Skeletal muscle cell (primary cell): ENCODE measurements at places on chromosomes 2 and 18.
A peak's percentile ranks its signal among the peaks of the same experiment; 100 is the strongest.

DNA sequence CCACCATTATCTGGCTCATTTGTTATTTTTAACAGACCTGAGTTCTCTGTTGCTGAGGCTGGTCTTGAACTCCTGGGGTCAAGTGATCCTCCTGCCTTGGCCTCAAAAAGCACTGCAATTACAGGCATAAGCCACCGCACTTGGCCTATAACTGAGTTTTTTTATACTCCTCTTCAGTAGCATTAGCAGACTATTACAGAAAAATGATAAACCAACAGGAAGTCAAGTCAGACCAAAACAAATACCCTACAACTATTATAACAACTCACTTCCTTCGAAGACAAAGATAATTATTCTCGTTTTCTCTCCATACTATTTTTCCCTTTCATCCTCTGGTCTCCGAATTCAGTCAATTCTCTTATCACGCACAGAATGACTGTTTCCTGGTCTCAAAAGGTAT is 78.2 kb downstream of the MEMO1 start:
- DNase-seq, result no peak

GRCh38 chr2:101710471-101711318 is 13.2 kb downstream of the MAP4K4 start:
- no peak for DNase-seq

- no peak for DNase-seq
These were observed 634.5 kb downstream of the ZEB2 start for GRCh38 chr2:143885461-143885860.

DNA sequence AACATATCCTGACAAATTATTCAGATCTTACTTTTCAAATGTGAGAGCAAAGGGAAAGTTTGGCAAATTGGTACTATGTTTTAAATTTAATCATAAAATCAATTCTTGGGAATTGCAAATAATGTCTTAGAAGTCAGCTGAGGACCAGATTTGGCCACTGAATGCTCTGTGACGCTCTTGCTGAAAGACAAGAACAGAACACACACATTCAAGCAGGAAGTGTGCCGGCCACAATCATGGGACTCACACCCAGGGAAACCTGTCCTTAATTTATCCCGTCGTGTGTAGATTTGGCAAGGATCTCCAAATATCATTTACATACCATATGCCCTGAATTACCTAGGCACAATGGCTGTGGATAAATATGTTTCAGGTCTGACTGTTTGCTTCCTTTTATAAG is 253.1 kb downstream of the TCF4 start:
- no peak for DNase-seq

GRCh38 chr2:186105016-186105724 is 366.6 kb downstream of the FSIP2 start:
- no peak for DNase-seq

- no peak for DNase-seq
These were observed 644.4 kb downstream of the ZEB2 start for GRCh38 chr2:143875295-143876233.

DNA sequence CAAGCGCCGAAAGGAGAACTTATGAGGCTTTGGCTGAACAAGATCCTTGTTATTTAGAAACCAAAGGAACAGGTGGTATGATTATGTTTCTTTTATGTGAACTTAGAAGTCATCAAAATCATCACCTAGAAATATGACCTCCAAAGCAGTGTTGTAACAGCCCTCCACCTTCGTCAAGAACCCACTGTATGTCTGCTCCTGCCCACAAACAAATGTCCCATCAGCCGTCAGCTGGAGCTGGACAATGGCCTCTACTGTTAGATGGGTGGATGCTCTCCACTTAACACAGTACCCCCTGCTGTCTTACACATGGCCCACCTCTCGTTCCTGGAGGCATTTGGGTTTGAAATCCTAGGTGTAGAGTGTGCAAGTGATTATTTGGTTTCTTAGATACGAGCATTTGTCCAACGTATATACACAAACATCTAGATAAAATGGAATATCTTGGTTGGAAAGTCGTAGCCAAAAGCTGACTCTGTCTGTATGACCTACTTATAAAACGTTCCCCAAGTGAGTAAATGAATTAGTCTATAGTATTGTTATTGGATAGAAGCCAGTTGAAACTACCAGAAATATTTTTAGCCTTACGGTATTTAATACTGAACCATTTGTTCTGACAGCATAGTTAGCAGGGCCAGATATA is 113.0 kb downstream of the CRIM1 start:
- DNase-seq, result peak; percentile 76

GRCh38 chr2:149827585-149828126 is 240.1 kb upstream of the MMADHC start:
- DNase-seq, result no peak

GRCh38 chr18:29653671-29654215 is 1388.8 kb downstream of the DSC3 start:
- no peak for DNase-seq

DNA sequence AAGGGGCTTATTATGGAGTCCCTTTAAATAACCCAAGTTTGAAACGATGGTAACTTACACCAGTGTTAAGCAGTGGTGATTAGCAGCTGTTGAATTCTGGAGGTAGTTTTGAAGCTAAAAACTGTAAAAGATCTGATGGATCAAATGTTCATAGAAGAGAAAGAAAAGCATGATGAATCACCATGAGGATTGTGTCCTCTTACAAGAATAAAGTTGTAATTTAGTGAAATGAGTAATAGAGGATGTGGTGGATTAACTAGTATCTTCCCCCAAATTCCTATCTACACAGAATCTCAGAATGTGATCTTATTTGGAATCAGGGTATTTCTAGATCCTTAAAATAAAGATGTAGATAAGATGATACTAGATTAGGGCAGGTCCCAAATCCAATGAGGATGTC is 1138.2 kb upstream of the TMEFF2 start:
- peak; percentile 28 for DNase-seq

- DNase-seq, result no peak
These were observed 319.0 kb upstream of the PKDCC start for GRCh38 chr2:41728788-41729338.

DNA sequence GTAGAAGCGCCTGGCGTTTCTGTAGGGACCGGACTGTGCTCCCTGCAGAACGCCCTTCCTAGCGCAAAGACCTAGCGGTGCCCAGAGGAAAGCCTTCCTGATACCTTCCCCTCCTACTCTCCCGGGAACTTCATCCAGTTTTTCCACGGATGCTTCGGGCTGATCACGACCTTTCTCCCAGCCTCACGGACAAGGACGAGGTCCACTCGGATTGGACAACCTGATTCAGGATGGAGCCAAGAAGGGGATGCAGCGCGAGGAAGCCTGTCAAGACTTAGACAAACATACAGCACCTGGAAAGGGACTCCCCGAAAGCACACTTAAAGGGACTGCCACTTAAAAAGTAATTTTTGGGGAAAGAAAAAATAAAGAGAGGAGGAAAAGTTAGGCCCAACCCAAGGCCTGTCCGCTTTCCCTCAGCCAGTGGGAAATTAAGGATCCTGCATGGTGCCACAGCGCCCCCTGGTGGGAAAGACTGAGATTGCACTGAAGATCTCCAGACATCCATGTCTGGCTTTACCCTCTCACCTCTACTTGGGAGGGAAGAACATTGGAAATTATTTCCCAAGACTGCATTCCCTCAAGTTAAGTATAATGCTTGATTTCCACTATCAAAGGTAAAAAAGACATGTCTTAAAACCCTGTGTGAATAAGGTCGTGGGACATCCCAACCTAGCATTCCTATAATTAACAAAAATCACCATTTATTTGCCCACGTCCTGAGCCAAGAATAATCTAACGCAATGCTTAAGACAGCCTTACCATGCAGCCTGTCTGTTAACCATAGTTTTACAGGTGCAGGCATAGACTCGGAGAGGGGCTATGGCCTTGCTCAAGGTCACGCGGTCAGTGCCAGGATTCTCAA is 13.4 kb upstream of the COPS8 start:
- no peak for DNase-seq

DNA sequence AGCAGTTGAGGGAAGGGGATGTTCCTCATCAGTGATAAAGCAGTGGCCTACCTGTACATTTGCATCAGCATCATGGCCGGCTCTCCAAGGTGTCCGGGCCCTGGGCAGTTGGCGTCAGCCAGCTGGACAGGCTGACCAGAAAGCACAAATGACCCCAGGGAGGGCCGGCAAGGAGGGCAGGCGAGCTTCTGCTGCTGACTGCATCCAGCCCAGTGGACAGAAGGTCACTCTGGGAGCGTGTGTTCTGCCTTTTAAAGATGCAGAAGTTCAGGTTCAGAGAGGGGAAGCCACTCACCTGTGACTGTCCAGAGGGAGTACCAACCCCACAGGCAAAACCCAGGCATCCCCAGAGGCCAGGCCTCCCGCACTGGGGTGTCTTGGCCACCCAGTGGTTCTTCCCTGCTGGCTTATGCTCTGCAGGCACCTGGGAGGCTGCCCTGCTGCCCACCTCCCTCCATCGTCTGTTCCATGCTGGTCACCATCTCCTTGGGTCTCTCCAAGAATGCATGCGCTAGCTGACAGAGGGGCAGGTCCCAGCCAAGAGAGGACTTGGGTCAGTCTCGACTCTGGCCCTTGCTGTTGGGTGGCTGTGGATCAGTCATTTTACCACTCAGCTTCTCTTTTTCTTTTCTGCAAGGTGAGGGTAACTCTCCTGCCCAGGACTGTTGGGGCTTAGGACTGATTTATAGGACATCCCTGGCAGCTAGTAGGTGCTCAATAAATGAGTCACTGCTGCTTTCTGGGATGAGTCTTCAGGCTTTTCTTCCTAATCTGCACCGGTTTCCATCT is 89.9 kb downstream of the INHBB start:
- DNase-seq, result no peak

DNA sequence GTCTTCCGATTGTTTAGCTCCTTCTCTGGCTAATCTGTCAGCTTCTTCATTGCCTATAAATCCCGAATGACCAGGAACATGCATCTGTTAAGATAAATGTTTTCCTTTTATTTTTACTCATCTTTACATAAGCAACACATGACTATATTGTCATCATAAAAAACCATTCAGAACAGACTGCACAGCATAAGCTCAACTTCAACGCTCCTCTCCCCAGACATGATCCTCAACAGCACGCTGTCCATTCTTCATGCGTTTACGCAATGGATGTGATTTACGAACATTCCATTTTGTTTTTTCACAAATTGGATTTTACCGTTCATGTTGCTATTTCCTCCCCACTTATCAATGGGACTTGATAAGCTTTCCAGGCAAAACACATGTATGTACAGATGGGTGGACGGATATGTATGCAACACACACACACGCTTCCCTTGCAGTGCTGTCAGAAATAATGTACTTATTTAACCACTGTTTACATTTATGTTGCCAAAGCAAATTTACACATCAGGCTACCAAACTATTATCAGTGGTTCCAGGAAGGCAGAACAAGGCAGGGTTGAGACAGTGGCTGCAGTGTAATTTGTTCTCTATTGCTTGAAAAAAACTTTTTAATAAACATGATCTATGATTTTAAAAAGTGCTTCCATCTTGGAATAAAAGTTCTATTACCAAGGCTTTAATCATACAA is 12.2 kb downstream of the RNASEH1 start:
- DNase-seq, result no peak

DNA sequence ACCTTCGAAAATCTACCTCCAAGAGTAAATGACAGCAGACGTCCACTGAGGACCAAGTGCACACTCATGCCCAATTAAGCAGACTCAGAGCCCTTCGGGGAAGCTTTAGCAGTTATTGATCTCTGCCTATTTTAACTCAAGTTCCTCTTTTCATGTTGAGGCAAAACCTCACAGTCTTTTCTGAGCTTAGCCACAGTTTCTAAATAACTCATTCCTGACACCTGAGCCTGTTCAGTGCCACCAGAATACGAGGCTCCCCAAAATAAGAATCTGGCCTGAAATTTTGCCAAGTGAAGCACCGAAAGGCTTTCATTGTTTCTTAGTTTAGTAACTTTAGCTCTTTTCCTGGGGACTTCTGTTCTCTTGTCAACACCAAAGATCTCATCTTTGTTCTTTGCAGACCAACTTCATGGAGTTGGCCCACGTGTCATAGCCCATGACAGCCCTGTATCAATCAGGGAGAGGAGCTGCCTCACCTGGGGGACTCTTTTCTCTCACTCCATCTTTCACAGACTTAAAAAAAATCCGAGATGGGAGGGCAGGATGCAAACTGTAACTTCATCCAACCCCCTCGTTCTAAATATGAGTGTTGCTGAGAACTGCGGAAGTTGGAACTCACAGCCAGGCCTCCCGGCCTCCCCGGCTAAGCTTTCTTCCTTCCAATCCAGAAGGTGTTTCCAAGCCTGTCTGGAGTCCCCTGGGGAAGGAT is 22.2 kb downstream of the INPP5D start:
- no peak for DNase-seq

GRCh38 chr2:203811491-203812221 is 55.9 kb upstream of the CTLA4 start:
- peak; percentile 84 for DNase-seq

GRCh38 chr2:86584151-86584913 is 21.1 kb upstream of the CHMP3 start:
- no peak for DNase-seq

DNA sequence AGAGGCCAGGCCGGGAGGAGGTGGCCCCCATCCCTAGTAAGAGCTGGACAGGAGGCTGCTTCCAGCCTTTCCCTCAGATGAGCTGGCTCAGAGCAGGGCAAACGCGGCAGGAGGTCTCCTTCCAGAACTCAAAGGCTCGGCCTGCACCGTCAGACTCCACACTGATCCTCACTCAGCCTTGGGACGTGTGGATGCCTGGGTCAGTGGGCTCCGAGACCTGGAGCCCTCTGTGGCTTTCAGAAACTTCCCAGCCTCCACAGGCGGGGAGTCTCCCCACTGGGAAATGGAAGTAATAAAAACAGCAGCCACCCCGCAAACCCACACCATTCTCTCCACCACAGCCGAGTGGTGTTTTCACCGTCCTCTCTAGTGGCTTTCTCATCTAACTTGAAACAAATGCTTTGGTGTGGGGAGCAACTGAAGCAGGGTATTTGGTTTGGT is 54.3 kb downstream of the INPP5D start:
- no peak for DNase-seq

- DNase-seq, result peak; percentile 11
These were observed 28.4 kb downstream of the CPS1 start for GRCh38 chr2:210584834-210585233.

- no peak for DNase-seq
These were observed 324.1 kb downstream of the CCDC178 start for GRCh38 chr18:33116376-33116775.

- DNase-seq, result no peak
These were observed 80.2 kb upstream of the COL3A1 start for GRCh38 chr2:188893972-188894371.

- no peak for DNase-seq
These were observed 35.1 kb downstream of the REEP1 start for GRCh38 chr2:86302320-86302719.

GRCh38 chr2:58107803-58108710 is 61.5 kb downstream of the VRK2 start:
- DNase-seq, result peak; percentile 95

DNA sequence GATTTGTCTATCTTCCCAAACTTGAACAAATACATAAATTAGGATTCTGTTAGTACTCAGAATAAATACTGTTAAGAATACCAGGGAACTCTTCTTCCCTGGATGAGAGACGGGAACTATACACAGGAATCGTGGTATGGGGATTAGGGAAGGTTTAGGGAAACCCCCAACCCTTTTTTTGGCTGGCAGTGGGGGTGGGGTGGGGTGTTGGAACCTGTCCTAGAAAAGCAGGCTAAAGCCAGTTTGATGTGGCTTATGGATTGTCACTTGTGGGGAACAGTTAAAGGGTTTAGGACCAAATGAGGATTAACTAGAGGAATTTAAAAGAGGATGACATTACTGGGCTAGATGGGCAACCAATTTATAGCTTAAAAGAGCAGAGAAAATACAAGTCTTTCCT is 1.8 kb downstream of the SLC4A10 start:
- no peak for DNase-seq
